Activated CD4-positive, alpha-beta T cell treated with anti-CD3 and anti-CD28 coated beads, Interleukin-2, amount 50 U/mL, for 4 hours (primary cell): ENCODE measurements at places on chromosomes 3 and 15.

GRCh38 chr3:97957617-97958311 is 14.5 kb downstream of the RIOX2 start:
- DNase-seq = no peak

DNA sequence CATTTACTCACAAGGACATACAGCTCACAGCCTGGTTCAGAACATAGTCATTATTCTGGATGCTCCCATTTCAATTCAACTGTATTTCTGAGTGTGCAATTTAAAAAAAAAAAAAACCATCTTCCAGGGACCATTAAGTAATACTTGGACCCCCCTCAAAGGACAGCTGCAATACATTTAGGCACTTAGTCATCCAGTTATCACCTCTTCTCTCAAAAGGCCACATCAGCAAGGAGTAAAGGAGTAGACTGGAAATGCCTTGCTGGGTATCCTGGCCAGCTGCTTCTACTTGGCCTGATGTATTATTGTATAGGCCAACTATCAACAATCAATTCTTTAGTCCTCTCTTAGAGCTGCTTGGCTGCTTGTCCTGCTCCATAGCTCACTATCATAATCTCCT is 211.4 kb upstream of the SETMAR start:
- DNase-seq = no peak

- DNase-seq = no peak
These were observed 39.4 kb upstream of the IDH2 start for GRCh38 chr15:90141646-90142045.

GRCh38 chr3:42773409-42773751 is 327 bp upstream of the CCDC13 start:
- no peak for DNase-seq

DNA sequence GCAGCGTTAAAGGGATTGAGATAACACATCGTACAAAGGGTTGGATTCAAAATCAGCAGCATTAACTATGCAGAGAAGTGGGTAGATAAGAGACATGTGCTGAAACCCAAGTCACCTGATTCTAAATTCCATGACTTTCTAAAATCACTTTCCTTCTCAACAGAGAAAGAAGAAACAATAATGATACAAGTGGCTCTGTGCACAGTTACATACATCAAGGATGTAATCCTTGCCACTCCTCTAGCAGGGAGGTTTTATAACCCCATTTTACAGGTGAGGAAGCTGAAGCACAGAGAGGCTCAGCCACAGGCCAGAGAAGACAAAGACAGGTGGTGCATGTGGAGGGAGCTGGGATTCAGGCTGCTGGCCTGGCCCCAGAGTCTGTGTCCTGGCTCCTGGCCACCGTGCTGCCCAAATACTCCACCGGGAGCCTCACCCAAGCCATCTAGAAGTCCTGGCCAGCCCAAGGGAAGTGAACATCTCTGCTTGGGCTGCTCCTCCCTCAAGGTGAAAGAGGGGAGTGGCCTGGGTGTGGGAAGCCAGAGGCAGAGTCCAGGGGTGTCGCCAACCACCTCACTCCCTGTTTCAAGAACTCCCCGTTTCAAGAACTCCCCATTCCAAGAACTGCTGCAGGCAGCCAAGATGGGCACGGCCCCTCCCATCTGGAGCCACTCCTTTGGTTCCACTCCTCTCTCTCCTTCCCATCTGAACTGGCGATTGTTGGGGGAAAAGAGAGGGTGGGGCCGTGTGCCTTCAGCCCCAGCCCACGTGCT is 147.1 kb downstream of the NUP210 start:
- DNase-seq = no peak

DNA sequence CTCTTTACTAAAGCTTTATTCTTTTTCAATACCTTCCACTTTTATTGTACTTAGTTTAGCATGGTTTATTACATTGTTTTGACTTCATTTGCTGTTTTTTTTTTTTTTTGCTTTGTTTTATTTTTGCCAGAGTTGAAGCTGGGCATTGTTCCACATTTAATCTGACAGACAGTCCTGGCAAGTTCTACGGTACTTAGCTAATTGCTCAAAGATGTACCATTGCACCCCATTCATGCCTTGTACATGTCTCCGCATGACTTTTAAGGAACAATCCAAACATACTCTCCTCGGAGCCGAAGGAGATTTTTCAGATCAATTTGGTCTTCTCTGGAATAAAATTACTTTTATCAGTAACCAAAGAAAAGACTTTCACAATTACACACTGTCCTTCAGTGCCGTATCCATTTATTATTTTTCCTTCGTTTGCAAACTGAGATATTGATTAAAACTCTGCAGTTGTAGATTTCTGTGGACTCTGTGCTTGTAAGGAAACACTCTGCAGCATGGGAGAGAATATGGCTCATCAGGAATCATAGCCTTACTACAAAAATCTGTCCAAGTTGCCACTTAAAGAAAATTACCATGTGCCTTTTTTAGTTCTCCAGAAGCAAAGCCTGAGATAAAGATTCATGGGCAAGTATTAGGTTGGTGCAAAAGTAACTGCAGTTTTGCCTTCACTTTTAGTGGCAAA is 952.0 kb downstream of the AGBL1 start:
- no peak for DNase-seq

GRCh38 chr3:105130911-105131310 is 235.8 kb upstream of the ALCAM start:
- no peak for DNase-seq

GRCh38 chr3:192911293-192911692 is 6.4 kb downstream of the MB21D2 start:
- DNase-seq = no peak

DNA sequence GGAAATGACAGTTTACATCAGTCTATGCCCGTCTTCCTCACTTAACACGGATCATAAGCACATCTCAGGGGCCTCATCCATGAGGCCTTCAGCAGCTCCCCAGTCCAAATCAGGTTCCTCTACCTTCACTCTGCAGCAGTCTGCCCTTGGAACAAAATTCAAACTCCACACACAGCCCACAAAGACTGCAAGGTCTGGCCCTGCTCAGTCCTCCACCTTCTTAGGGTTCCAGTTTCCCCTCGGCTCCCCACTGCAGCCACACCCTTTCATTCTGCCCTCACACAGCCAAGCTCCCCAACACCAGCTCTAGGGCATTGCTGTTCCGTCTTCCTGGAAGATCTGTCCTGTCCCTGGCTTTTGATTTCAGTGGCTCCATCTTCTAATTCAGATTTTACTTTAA is 95.2 kb upstream of the IQSEC1 start:
- no peak for DNase-seq

DNA sequence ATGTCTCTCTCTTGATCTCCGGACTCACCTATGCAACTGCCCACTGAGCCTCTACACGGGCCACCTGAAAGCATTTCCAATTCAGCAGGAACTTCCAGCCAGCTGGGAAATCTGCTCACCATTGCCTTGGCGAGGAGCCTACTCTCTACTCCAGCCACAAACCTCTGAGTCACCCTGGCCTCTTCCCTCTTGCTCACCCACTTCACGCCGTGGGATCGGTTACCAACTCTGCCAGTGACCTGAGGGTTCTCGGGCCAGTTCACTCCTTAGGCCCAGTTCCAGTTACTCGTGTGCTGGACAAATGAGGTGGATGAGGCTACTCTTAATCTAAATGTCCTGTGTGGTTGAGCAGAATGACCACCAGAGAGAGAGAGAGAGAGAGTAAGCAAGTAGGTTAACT is 70.1 kb downstream of the CEMIP start:
- no peak for DNase-seq
